ENCODE measurements at places on chromosomes 5 and 9. TPM values are rescaled to one million over a fixed set of nuclear protein-coding genes. Genes with fewer than 3 reads are reported as not detected.

- DNase-seq: no peak
Observed at GRCh38 chr9:116094846-116095245, 58.7 kb upstream of the PAPPA start.

- no peak for DNase-seq
Observed at GRCh38 chr9:110573305-110573704, 6.2 kb downstream of the SVEP1 start.

DNA sequence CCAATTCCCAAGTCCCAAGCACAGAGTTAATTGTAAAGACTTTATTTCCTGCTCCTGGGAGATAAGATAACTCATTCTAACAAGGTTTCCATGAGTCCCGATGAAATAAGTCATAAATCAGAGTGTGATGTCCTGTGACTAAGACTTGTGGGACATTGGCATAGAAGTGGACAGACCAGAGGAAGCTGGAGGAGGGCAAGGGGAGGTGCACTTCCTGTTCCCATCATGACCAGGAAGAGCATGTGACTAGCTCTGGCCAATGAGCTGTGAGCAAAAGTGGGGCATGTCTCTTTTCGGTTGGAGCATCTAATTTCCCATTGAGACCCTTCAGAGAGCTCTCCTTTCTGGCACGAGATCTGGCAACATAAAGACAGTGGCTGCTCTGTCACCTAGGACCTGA is 100.4 kb downstream of the ZNF354C start:
- no peak for DNase-seq

DNA sequence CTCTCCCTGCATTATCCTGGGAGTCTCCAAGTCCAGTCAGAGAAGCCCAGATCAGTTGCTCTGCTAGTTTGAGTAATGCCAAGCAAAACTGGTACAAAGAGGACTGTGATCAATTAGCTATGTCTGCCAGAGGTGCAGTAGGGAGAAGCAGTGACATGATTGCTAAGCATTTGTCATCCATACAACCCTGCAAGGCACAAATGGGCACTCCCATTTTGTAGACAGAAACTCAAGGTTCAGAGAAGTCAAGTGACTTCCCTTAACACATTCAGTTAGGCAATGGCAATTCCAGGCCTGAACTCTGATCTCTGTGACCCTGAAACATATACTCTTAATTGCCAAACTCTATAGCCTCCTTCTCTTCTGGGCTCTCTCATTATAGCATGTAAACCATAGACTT is 34.0 kb downstream of the NDST1 start:
- DNase-seq: no peak

DNA sequence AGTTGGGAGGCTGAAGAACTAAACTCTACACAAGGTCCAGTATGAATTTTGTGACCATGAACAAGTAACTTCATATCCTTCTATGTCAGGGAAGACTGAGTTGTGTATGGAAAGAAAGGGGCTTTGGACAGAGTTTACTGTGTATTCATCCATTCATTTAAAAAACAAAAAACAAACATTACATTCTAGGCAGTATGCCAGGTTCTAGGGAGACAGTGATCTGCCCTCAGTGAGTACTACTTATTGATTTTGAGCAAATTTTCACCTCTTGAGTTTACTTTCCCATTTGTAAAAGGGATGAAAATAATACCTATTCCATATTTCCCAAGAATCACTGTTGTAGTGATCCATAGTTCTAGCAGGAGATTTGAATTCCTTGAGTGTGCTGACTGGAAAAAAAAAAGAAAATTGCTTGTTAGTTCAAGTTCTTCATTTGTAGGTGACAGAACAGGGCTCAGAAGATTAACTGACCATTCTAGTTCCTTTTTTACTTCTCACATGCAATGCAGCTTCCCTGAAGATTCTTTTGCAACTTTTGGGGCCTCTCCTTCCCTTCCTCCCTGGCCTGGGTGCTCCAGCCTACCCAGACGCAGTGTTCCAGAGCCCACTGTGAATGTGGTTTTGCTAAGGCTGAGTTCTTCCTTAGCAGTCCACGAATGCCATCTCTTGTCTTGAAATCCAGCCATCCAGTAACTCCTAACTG is 2.6 kb upstream of the GAPVD1 start:
- DNase-seq: no peak

- no peak for DNase-seq
Observed at GRCh38 chr9:5994493-5994892, 20.9 kb downstream of the RANBP6 start.

DNA sequence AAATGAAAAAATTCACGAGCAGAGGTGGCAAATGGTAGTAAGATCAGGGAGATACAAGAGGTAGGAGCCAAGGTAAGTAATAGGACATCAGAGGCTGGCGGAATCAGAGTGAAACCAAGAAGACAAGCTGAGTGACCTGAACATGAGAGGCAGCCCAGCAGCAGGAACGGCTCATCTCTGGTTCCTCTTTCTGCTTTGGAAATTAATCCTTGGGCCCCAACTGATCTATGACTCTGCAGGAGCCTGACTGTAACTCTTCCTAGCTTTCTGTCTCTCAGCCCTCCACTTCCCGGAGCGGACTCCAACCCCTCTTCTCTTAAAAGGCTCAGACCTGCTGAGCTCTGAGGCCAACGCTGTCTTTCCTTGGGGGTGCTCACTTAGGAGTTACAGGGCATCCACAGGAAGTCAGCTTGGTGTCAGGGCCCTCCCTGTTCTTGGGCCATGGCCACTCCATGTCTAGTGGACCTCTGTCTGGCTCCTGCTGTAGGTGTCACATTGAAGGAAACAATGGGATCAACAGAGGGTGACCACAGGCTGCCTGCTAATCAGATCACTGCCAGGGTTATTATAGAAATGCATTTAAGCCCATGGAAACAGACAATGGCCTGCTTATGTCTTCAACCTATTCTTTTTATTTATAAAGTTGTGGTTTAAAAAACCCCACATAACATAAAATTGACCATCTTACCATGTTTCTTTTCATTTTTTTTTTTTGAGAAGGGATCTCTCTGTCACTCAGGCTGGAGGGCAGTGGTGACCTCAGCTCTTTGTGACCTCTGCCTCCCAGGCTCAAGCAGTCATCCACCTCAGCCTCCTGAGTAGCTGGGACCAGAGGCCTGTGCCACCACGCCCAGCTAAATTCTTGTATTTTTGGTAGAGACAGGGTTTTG is 22.5 kb upstream of the SHB start:
- no peak for DNase-seq

Gene NCBP1
- 27.2 TPM for total RNA-seq

Gene GCNT1
- total RNA-seq: 4.3 TPM

Gene CBY3
- total RNA-seq: not detected

Gene PPP3R2
- not detected for total RNA-seq

Gene DHX29
- 26.8 TPM for total RNA-seq

Gene PIP5KL1
- total RNA-seq: 0.95 TPM
